ENCODE measurements at places on chromosomes 2 and 18.

DNA sequence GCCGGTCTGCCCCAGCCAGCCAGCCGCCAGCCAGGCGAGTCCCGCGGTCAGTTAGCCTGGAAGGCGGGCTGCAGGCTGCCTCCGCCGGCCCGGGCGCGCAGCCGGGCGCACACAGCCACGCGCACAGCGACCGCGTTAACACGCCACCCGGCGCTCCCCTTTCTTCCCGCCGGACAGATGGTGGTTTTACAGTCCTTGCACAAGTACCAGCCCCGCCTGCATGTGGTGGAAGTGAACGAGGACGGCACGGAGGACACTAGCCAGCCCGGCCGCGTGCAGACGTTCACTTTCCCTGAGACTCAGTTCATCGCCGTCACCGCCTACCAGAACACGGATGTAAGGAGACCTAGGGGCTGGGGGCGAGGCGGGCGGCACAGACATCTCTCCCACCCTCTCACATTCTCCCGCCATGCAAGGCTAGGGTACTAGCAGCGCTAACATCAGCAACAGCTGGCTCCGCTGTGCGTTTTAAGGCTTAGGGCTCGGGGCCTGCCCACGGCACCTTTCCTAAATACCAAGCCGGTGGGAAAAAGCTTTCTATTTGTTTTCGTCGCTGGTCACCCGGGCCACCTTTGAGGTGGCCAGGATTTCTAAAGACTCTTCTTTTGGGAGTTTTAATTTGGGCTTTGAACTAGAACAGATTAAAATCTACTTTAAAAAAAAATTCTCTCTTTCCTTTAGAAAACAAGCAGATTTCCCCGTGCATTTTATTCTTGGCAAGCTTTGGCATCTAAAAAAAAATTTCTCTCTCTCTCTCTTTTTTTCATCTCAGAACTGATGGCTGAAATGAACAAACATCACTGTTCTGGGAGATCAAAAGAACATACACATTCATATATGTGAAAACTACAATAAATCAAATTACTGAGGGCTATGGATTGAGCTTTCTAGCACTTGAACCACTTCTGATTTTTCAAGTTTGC, 2.9 kb downstream of the TBR1 start:
- no peak for DNase-seq

GRCh38 chr2:55524884-55525437, 5.4 kb downstream of the CFAP36 start:
- DNase-seq: no peak

DNA sequence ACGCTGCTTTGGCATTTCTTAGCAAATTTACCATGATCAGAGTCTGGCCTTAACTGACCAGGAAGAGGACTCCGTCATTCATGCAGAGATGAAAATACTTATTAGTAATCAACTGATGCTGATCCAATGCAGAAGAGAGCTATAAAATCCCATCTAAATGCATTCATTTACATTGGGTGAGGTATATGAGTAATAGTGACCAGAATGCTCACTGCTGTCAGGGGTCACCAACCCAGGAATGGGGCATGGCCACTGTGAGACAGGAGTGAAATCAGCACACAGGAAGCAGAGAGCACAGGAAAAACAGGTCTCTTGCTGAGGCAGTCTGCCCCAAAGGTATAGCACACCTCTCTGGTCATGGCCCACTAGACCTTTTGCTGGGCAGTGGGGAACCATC, 68.1 kb upstream of the TMEM247 start:
- no peak for DNase-seq

- DNase-seq: no peak
Observed at GRCh38 chr18:79905389-79905911, 46.0 kb downstream of the SLC66A2 start.

DNA sequence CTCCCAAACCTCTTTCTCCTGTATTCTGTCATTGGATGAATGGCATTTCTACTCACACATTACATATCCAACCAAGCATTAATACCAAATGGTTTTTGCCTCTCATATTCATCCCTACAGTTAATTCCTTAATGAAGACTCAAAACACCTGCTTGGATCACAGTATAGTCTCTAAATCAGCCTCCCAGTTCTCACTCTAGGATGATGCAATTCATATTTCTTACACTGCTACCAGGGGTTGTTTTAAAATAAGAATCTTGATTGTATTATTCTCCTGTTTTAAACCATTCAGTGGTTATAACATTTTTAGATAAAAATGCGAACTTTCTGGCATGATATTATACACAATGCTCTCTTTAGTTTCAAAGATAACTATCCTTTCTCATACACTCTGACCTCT, 281.4 kb upstream of the ZEB2 start:
- DNase-seq: no peak

DNA sequence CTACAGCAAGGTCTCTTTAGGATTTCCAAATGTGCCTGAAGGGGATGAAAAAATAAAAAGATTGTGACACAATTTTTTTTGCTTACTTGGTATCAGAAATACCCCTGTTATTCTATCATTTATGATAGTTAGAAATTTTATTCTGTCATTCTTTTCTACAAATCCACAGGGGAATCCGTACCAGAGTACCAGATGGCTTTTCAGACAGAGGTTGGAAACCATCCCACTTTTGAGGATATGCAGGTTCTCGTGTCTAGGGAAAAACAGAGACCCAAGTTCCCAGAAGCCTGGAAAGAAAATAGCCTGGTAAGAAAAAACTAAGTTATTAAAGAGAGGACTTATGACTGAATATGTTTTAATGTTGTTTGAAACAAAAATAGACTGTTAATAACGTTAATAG, 92.6 kb upstream of the FAM117B start:
- no peak for DNase-seq

DNA sequence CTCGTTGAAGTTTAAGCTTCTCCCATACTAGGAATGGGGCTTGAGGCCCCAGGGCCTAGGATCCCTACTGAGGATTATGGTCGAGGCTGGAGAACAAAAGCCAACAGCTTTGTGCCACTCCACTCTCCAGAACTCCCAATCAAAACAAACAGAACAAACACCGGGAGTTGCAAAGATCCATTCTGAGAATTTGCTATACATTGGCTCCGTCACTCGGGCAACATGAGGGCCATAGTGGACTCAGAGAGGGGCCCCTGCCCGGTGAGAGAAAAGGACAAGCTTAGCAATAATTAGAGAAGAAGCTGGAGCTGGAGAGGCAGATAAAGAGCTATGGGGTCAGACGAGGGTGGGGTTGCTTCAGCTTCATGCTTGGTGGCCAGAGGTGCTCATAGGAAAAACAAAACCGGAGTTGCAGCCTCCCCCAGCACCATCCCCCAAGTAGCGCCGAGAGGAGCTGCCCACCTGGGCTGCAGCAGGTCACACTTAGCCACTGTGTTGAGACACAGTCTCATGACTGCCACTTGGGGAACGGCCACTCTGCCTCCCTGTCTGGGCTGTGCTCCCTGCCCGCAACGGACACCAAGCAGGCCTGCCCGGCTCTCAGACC, 142.3 kb upstream of the HAAO start:
- DNase-seq: no peak

Data from H54 (cell line).